ENCODE measurements at places on chromosomes 3 and 15.
A peak's percentile ranks its signal among the peaks of the same experiment; 100 is the strongest.

DNA sequence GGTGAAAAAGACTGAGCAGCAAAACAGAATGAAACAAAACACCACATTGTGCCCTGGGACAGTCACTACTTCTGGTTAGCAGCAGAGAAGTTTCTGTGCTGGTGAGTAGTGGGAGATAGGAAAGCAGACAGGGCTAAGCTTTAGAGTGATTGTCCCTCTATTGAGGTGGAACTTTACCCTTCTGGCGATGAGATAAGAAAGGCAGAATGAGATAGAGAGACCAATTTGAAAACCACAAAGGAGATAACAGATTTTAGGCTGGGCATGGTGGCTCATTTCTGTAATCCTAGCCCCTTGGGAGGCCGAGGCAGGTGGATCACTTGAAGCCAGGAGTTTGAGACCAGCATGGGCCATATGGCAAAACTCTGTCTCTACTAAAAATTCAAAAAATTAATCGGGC, 208.5 kb downstream of the TBL1XR1 start:
- DNase-seq, result no peak

DNA sequence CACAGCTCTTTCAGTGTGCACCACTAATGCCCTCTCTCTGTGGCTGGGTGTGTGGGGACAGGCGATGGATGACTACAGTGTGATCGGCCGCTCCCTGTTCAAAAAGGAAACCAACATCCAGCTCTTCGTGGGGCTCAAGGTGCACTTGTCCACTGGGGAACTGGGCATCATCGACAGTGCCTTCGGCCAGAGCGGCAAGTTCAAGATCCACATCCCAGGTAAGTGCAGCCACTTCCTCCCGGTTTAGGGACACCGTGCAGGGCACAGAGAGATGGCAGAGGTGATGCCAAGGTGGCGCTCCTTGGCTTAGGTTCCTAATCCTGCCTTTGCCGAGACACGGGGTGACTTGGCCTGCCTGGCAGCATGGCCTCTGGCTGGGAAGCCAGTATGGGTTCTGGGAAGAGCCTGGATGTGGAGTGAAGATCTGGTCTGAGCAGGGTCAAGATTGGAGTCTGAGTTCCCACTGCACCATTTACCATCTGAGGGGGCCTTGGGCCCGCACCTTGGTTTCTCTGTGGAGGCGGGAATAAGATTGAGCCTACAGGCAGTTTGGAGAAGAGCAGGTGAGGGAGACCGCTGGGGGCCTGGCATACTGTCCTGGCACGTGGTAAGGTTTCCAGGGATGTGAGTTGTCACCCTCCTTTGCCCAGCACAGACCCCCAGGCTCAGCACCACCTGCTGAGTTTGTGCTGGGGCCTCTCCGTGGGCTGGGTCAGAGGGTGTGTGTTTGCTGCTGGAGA, 108.4 kb downstream of the DNAJB8 start:
- DNase-seq, result no peak

GRCh38 chr3:197942956-197943556, 6.9 kb upstream of the RPL35A start:
- DNase-seq, result peak; percentile 29

DNA sequence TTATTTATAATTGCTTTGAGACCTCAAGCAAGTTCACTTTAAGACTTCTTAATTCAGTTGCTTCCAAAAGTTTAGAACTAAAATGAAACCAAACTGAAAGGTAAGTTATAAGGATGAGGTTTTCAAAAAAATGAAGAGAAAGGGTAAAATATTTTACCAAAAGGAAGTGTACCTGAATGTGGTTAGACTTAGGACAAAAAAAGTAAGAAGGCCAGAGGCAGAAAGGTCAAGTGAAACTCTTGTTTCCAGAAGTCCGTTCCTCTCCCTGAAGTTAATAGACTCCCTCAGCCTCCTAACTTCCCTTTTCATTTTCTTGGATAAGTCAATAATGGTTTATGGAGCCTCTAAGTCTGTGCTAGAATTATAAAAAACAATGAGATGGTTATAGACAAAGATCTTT, 16.6 kb downstream of the BTLA start:
- no peak for DNase-seq

GRCh38 chr3:108599677-108600409, 10.3 kb downstream of the DZIP3 start:
- DNase-seq, result no peak

- no peak for DNase-seq
Measured at GRCh38 chr3:17946619-17947018, 204.2 kb upstream of the TBC1D5 start.

DNA sequence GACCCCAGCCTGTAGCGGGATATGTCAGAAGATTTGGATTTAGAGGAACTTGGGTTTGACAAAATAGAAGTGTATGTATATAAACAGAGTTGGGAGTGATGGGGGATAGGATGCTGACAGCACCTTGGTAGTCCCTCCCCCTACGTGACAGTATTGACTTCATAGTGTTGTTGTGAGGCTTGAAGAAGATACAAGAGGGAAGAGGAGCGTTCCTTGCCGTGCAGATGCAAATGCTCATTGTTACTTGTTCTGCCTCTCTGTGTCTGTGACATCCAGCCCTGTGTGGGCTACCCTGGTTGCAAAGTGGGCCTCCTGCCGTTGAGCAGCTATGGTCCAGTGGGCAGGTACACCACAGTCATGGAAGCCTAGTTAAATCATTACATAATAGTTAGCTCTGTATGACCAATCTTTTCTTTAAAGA, 45.0 kb downstream of the SMAD3 start:
- no peak for DNase-seq

Data from GM20000 (cell line).